ENCODE measurements at places on chromosomes 1 and 21. TPM values are rescaled to one million over a fixed set of nuclear protein-coding genes. Genes with fewer than 3 reads are reported as not detected.

GRCh38 chr1:164771041-164771618, 212.1 kb downstream of the PBX1 start:
- H3K27ac ChIP-seq, result no peak overlapping the region
- no peaks in the 10 kb centered on the region for H3K36me3 ChIP-seq
- no peak for DNase-seq
- H3K4me3 ChIP-seq, result no peak overlapping the region
- H3K27me3 ChIP-seq, result peaks cover 2% of the 10 kb centered on the region
- no peaks in the 10 kb centered on the region for H3K4me1 ChIP-seq

GRCh38 chr1:164662955-164663354, 104.0 kb downstream of the PBX1 start:
- H3K27ac ChIP-seq, result no peak overlapping the region
- no peak for DNase-seq
- H3K4me1 ChIP-seq, result peaks cover 5% of the 10 kb centered on the region
- H3K36me3 ChIP-seq, result no peaks in the 10 kb centered on the region
- no peaks in the 10 kb centered on the region for H3K27me3 ChIP-seq

GRCh38 chr1:67184838-67185421, 18.7 kb downstream of the IL23R start:
- H3K4me3 ChIP-seq, result no peak overlapping the region
- no peak for DNase-seq
- H3K4me1 ChIP-seq, result peaks cover 9% of the 10 kb centered on the region
- H3K27ac ChIP-seq, result no peak overlapping the region
- peaks cover 9% of the 10 kb centered on the region for H3K36me3 ChIP-seq

GRCh38 chr1:239428120-239428710, 41.8 kb downstream of the CHRM3 start:
- H3K4me3 ChIP-seq, result no peak overlapping the region
- H3K36me3 ChIP-seq, result no peaks in the 10 kb centered on the region
- no peaks in the 10 kb centered on the region for H3K27me3 ChIP-seq
- no peaks in the 10 kb centered on the region for H3K4me1 ChIP-seq
- H3K27ac ChIP-seq, result no peak overlapping the region

GRCh38 chr1:204814166-204814884, 56.3 kb upstream of the NFASC start:
- H3K27ac ChIP-seq, result no peak overlapping the region
- H3K36me3 ChIP-seq, result no peaks in the 10 kb centered on the region
- H3K27me3 ChIP-seq, result peaks cover 8% of the 10 kb centered on the region
- H3K4me3 ChIP-seq, result no peak overlapping the region

GRCh38 chr1:25083481-25084345, 148.6 kb downstream of the SYF2 start:
- DNase-seq, result no peak
- H3K36me3 ChIP-seq, result no peaks in the 10 kb centered on the region
- H3K4me1 ChIP-seq, result no peaks in the 10 kb centered on the region
- no peaks in the 10 kb centered on the region for H3K27me3 ChIP-seq

DNA sequence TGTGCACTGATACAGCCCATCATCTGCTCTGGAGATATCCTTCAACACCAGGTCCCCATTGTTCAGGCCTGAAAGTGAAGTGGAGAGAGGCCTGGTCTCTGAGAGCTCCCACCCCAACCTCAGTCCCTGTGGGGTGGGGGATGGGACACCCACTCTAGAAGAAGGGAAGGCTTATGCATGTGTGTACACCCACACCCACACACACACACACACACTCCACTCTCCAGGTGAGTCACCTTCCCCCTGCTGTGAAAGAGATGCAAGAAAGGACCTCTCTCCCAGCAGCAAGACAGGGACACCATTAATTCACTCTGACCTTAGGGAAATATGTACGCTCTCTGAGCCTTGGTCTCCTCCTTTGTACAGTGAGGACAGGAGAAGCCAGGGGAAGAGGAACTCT, 5.9 kb downstream of the VSIG8 start:
- no peak overlapping the region for H3K4me3 ChIP-seq
- H3K36me3 ChIP-seq, result no peaks in the 10 kb centered on the region
- DNase-seq, result no peak
- H3K27me3 ChIP-seq, result no peaks in the 10 kb centered on the region
- H3K27ac ChIP-seq, result no peak overlapping the region

DNA sequence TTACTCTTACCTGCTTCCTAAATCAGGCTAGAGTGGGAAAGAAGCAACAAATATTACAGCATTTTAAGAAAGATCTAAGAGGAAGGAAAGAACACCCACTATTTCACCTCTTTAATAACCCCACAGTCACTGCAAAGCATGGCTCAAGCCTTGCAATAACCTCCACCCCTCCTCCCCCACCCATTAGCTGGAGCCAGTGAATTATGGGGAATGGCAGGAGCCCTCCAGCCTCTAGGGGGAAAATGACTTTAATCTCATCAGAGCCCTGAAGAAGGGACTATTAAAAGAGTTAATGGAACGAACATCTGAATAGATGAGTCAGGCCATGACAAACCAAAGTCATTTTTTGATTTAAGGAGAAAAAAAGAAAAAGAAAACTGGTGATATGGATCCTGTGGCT, 630.7 kb upstream of the PLXNA2 start:
- H3K27me3 ChIP-seq, result no peaks in the 10 kb centered on the region
- no peak for DNase-seq
- no peaks in the 10 kb centered on the region for H3K4me1 ChIP-seq
- no peak overlapping the region for H3K27ac ChIP-seq

DNA sequence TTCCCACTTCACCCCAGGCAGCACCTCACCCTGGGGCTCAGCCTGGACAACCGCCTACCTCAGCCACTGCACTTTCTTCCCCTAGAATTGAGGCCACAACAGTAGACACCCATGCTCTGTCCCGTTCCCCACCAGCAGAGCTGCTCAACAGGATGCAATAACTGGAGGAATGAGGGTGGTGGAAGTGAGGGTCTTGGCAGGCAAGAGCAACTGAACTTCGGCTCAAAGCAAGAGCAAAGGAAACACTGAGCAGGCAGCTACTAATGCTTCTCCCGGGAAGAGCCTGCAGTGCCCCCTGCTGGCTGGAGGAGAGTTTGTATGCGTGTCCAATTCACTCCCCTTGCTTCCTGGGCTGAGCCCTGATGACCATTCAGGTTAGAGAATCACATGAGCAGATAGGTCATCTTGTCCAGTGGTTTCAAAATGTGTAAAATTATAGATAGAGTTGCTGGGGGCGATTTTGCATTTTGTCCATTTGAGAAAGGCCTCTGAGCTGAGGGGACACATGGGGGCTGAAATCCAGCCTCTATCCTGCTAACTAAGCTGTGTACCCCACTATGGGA, 13.9 kb downstream of the NT5C1A start:
- no peaks in the 10 kb centered on the region for H3K36me3 ChIP-seq
- DNase-seq, result peak; percentile 87
- peaks cover 3% of the 10 kb centered on the region for H3K27me3 ChIP-seq
- no peak overlapping the region for H3K27ac ChIP-seq
- no peak overlapping the region for H3K4me3 ChIP-seq
- H3K4me1 ChIP-seq, result peaks cover 8% of the 10 kb centered on the region

The ZNF648 gene
- total RNA-seq, result not detected

The CCDC30 gene
- total RNA-seq, result 1.3 TPM

The RHOU gene
- total RNA-seq, result 1.2 TPM

The TMEM79 gene
- 10.2 TPM for total RNA-seq

All from activated CD4-positive, alpha-beta T cell treated with anti-CD3 and anti-CD28 coated beads for 36 hours (primary cell).